Fibroblast of pulmonary artery (primary cell): ENCODE measurements at places on chromosomes 4 and X.

GRCh38 chr4:19689511-19689910 is 562.2 kb upstream of the SLIT2 start:
- peak; percentile 89 for DNase-seq

- peak; percentile 22 for DNase-seq
Measured at GRCh38 chr4:107654694-107655093, 65.3 kb downstream of the PAPSS1 start.

GRCh38 chr4:87075876-87076275 is 141.1 kb downstream of the AFF1 start:
- DNase-seq, result no peak

DNA sequence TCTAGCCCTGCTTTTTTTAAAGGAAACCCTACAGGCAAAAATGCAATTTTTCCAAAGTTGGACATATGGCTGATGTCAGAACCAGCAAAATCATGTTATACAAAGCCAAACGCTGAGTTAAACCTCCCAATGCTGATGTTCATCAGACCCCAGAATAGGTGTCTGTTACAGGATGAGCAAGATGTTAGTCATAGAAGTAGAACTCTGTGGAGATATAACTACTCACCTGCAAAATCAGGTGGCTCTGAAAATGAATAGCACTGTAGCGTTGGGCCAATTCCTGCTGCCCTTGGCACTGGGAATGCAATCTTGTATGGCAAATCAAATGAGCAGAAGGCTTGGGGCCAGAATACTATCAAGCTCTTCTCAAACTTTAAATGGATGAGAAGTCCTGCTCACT is 634.1 kb downstream of the RPA4 start:
- no peak for DNase-seq

DNA sequence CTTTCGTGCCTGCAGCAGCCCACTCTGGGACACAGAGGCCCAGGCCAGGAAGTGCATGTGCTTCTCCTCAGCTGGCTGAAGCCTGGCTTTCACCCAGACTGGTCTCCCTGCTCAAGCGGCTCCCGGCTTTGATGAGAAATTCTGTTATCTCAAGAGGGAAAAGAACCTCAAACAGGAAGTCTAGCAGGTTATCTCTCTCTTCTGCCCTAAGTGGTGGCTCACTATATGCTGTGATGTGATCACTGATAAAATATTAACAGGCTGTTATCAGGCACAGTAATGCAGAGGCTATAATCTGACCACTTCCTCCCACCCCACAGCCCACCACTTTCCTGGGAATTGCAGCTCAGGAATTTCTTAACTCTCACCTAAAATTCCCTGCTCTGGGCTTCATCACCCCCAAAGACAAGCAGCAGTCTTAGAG is 13.3 kb downstream of the CLDN2 start:
- peak; percentile 41 for DNase-seq

GRCh38 chr4:55840956-55841355 is 12.5 kb upstream of the EXOC1 start:
- no peak for DNase-seq

DNA sequence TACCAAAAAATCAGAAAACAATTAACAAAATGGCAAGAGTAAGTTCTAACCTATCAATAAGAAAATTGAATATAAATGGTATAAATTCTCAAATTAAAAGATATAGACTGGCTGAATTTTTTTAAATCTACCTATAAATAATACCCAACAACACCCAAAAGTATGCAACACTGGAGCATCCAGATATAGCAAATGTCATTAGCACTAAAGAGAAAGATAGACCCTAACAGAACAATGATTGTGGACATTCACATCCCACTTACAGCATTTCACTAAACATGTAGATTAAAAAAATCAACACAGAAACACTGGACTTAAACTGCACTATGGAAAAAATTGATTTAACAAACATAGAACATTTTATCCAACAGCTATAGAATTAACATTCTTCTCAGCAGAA is 673.0 kb upstream of the GRID2 start:
- DNase-seq, result no peak

DNA sequence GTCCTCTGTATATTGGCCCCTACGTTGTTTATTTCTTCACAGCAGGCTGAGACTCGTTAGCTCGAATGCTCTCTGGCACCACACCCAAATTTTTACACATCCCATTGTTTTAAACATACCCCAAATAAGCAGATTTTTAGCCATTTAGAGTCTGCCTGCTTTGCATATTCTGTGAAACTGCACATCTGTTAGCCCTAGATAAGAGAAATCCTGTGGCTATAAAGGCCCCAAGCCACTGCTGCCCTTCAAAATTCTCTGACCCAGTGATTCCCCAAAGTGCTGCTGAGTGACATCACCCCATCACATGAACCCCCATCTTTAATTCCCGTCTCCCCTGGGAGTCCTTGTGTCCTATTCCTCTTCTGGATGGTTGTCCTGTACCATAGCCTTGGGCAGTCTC is 20.8 kb downstream of the TEX13C start:
- no peak for DNase-seq

GRCh38 chrX:88982933-88983332 is 235.9 kb downstream of the CPXCR1 start:
- DNase-seq, result no peak

GRCh38 chr4:40055863-40056715 is 561 bp upstream of the N4BP2 start:
- DNase-seq, result peak; percentile 89

DNA sequence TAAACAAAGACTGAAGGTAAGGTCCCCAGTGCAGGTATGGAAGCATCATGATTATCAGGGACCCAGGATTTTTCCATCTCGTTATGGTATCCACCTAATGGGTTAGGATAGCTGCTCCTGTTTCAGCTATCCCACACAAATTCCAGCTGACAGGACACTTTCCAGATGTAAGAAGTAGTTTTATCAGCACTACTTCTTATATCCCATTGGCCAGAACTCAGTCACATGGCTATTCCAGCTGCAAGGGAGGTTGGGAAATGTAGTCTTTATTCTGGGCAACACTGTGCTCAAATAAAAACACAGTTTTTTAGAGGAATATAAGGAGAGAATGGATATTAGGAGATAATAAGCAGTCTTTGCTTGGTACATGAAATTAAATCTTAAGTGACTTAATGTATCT is 96.7 kb downstream of the SRPX start:
- no peak for DNase-seq

DNA sequence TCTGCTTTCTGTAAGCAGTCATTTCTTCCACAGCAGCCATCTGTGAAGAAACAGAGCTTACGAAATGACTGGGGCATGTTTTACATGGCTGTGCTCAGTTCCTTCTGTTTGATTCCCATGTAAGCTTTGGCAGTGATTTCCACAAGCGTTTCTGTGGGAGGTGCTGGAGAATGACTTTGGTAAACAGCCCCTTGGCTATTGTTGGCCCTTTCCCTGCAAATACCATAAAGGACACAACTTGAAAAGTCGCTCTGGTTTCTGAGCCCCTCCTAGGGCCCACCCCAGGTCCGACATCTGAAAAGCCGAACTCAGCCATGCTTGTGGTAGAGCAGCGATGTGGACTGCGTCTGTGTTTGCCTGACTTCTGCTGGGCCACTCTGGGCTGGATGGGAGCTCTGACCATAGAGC is 3.7 kb downstream of the LIMCH1 start:
- peak; percentile 48 for DNase-seq

DNA sequence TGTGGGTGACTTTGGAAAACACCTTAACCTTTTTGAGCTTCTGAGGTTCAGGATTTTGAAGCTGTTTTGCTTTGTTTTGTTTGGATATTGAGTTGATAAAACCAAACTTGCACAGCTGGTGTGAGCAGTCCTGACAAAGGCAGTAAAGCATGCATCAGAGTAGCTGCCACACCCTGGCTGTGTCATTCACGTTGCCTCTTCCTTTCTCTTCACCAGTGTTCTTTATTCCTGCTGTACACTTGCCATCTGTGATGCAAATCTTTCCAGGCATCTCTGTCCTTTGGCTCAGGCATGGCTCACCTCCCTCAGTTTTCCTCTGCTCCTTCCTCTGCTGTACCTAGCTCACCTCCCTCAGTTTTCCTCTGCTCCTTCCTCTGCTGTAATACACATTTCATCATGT is 1850.2 kb upstream of the AGA start:
- no peak for DNase-seq

- DNase-seq, result no peak
Measured at GRCh38 chr4:172011196-172011595, 198.0 kb downstream of the GALNTL6 start.

GRCh38 chr4:7414046-7414445 is 20.7 kb downstream of the PSAPL1 start:
- no peak for DNase-seq

- no peak for DNase-seq
Measured at GRCh38 chrX:28584025-28584424, 3.2 kb upstream of the IL1RAPL1 start.

DNA sequence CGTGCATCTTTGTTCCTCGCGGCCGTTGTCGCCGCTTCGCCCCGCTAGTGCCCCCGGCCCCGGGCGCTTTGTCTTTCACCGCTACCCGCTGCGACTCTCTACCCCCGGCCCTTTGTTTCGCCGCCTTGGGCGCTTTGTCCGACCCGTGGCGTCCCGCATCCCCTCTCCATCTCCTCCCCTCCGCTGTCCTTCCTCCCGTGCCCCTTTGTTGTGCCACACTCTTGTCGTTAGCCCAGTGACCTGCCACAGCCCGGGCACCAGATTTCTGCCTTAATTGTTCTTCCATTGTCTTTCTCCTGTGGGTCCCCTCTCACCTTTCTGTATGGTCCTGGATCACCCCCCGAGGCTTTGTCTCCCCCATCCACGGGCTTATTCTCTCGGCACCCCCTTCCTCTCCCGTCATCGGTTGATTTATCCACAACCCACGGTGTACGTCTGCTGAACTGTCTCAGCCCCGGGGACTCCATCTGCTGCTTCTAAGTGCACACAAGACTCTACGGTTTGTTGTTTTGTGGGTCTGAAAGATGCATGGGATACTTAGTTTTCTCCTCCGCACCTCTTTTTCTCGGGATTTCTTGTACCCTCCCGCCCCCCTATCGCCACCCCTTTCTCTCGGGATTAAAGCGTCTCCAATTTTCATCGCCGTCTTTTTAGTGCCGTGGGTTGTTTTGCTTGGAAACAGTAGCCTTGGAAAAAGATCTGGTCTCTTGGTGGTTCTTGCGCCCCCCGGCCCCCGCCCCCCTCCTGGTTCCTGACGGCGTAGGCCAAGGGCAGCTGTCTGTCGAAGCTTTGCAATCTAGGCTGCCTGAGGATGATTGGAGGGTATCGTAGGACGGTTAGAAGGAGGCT is 783 bp downstream of the RBPJ start:
- peak; percentile 32 for DNase-seq

DNA sequence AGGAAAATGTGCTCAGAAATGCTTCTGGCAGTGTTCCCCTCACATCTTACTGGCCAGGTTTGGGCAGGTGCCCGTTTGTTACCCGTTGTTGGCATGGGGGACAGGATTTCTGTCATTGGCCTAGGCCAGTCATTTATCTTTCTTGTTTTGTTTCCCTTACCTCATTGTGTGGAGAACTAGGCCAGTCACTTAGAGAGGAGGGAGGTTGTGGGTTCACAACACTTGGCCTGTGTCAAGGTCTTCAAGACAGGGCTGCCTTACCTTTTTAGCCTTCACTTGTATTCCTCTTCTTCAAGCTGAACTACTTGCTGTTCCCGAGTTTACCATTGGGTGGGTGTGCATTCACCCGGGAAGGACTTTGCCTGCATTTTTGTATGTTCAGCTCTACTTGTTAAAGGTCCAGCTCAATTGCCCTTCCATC is 17.7 kb downstream of the SNX25 start:
- no peak for DNase-seq

GRCh38 chr4:105232374-105232773 is 85.7 kb downstream of the TET2 start:
- DNase-seq, result no peak

DNA sequence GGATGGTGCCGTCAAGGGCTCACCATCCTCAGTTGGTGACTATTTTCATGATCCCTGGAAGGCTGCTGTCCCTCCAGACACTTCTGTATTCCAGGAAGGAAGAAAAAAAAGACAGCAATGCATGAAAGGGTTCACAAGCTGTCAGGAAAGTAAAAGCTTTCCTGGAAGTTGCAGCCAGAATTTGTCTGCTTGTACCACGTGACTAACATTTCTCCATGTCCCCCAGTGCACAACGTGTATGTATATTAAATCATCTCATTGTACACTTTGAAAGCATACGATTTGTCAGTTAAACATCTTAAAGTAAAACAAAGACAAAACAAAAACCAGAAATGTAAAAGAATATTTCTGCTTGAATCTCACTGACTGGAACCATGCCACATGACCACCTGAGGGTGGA is 127.4 kb upstream of the CLNK start:
- DNase-seq, result no peak

DNA sequence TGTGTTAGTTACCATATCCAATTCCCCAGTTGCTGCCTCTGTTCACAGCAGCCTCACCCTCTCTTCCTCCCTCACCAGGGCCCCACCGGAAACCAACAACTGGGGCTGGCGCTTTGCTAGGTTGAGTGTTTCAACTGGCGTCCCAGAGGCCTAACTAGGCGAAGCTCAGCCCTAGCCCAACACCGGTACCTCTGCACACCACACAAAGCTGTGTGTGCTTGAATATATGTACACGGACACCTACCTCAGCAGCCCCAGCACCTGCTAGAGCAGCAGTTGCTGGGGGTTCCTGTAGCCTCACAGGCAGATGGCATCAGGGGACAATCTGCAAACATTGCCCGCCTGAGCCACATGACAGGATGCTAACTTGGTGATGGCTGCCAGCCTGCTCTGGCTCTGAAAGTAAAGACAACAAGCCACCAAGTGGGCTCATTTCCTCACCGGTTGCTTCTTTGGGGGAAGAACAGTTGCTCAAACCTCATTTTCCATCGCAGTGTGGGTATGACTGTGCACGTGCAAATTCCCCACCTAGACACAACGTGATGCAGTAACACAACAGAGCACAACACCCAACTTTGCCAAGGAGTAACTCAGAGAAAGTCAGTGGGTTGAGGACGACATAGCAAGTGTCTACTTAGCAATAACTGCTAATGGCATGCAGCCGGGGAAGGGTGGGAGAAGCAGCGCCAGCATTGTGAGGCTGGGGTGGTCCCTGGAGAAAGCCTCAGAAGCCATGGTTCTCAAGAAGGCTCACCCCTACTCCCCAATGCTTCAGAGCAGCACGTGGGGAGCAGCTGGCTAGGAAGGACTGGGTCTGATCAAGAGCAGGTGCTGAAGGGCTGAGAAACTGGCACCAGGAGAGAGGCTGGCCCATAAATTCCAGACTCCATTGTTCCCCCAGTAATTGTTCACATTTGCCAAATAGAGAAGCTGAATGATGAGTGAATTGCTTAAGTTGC is 139.5 kb downstream of the SH3KBP1 start:
- DNase-seq, result no peak

GRCh38 chr4:3802571-3803474 is 36.6 kb downstream of the ADRA2C start:
- no peak for DNase-seq

- no peak for DNase-seq
Measured at GRCh38 chr4:76821641-76822040, 76.3 kb downstream of the SOWAHB start.

DNA sequence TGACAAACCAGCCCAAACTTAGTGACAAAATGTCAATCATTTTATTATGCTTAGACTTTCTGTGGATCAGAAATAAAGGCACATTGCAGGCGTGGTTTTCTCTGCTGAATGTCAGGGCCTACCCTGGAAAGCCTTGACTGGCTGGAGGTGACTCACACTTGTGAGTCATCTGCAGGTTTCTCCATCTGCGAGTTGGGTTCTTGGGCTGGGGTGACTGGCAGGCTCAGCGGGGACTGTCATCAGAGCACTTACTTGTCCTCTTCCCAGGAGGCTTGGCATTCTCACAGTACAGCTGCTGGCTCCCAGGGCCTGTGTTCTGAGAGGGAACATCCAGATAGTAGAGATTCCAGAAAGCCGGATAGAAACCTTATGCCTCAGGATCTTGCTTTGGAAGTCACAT is 153.8 kb upstream of the AGA start:
- DNase-seq, result peak; percentile 55
